Thoracic aorta (tissue), 2 donors: ENCODE measurements at places on chromosomes 7 and 10. TPM values are rescaled to one million over a fixed set of nuclear protein-coding genes. Genes with fewer than 3 reads are reported as not detected.

DNA sequence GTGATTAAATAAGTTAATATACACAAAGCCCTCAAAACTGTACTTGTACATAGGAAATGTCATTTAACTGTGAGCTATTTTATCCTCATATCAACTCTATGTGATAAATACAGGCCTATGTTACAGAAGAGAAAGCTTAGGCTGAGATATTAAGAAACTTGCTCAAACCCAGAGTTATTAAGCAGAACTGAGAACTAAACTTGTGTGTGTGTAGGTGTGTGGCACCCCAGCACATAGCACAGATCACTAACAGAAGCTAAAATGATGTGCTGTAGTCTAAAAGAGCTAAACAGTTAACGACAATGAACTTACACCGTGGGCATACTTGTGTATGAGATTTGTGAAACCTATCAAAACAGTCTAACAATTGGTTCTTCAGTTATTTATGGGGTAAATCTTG is 34.5 kb downstream of the MTPN start:
- no peaks in the 10 kb centered on the region for H3K27me3 ChIP-seq
- H3K27ac ChIP-seq = no peak overlapping the region
- H3K4me1 ChIP-seq = peaks cover 9% of the 10 kb centered on the region
- no peak for DNase-seq
- H3K4me3 ChIP-seq = no peak overlapping the region
- no peaks in the 10 kb centered on the region for H3K36me3 ChIP-seq

FAM241B gene
- total RNA-seq = 7.8 TPM

GRCh38 chr10:106513352-106513771 is 651.1 kb downstream of the SORCS1 start:
- no peaks in the 10 kb centered on the region for H3K4me1 ChIP-seq
- H3K4me3 ChIP-seq = no peak overlapping the region
- no peaks in the 10 kb centered on the region for H3K27me3 ChIP-seq
- H3K36me3 ChIP-seq = no peaks in the 10 kb centered on the region
- DNase-seq = no peak

FAM180A gene
- 133 TPM for total RNA-seq

DNA sequence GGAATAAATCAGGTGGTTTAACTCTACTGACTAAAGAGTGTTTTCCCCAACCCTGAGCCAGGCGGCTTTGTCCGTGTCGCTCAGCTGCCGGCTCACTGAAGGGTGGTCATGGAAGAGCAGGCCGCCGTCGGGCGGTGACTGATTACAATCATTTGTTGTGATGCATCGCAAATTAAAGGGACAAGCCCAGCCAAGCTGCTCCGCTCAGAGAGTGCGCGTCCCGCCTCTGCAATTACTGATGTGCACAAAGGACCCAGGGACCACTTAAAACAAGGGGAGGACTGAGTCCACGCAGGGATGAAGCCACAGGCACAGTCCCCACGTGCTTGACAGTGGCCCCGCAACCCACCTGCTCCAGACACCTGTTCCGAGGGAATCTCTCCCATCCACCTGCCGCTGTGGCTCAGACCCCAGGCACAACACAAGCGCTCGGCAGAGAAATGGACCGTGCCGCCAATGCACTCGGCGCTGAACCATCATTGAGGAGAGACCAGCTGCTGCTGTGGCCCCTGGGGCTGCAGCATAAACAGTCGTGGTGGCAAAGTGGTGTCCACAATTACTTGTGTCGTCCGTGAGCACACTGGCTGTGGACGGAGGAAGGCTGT is 526.5 kb downstream of the PTPRN2 start:
- no peak for DNase-seq
- H3K27me3 ChIP-seq = no peaks in the 10 kb centered on the region
- no peaks in the 10 kb centered on the region for H3K4me1 ChIP-seq
- no peak overlapping the region for H3K27ac ChIP-seq
- H3K4me3 ChIP-seq = no peak overlapping the region

SERPINE1 gene
- total RNA-seq = 1,009 TPM

ZNF467 gene
- total RNA-seq = 4.6 TPM

DNA sequence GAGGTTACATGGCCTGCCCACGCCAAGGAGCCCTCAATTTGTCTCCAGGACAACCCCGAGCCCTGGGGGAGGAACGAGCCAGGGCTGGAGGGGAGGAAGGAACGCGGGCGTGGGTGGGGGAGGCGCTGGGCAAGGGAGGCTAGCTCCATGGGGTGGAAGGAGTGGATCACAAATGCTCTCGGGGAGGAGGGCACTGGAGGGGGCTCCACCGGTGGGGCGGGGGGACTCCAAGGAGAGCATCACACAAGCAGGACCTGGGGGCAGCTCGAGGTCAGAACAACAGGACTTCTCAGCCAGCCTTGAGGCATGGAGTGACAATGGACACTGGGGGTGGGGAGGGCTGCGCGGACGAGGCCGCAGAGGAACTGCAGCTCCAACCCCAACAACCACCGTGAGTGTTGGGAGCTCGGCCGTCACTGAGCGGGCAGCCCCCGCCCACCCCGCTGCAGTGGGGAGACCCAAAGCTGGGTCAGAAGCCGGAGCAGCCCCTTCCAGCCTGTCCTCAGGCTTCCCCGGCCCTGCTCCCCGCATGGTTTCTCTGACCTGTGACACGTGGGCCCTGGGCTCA is 41.1 kb downstream of the STK32C start:
- no peaks in the 10 kb centered on the region for H3K36me3 ChIP-seq
- no peaks in the 10 kb centered on the region for H3K4me1 ChIP-seq
- H3K27me3 ChIP-seq = no peaks in the 10 kb centered on the region
- no peak for DNase-seq
- no peak overlapping the region for H3K27ac ChIP-seq

- H3K4me3 ChIP-seq = no peak overlapping the region
- no peaks in the 10 kb centered on the region for H3K4me1 ChIP-seq
- no peaks in the 10 kb centered on the region for H3K36me3 ChIP-seq
These were observed 16.0 kb upstream of the PRSS1 start for GRCh38 chr7:142733271-142733670.

GRCh38 chr10:131095313-131095580 is 216.3 kb downstream of the TCERG1L start:
- H3K4me1 ChIP-seq = no peaks in the 10 kb centered on the region
- DNase-seq = no peak
- no peak overlapping the region for H3K4me3 ChIP-seq
- no peaks in the 10 kb centered on the region for H3K27me3 ChIP-seq

DNA sequence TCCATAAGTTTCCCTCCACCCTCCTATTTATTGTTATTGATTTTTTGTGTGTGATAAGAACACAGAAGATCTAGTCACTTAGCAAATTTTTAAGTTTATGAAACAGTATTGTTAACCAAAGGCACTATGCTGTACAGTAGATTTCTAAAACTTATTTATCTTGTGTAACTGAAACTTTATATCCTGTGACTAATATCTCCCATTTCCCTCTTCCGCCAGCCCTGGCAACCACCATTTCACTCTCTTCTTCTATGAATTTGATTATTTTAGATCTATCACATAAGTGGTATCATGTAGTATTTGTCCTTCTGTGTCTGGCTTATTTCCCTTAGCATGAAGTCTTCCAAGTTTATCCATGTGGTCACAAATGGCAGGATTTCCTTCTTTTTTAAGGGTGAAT is 144.3 kb upstream of the INHBA start:
- no peaks in the 10 kb centered on the region for H3K4me1 ChIP-seq
- H3K27ac ChIP-seq = no peak overlapping the region
- H3K36me3 ChIP-seq = no peaks in the 10 kb centered on the region
- H3K4me3 ChIP-seq = no peak overlapping the region

DNA sequence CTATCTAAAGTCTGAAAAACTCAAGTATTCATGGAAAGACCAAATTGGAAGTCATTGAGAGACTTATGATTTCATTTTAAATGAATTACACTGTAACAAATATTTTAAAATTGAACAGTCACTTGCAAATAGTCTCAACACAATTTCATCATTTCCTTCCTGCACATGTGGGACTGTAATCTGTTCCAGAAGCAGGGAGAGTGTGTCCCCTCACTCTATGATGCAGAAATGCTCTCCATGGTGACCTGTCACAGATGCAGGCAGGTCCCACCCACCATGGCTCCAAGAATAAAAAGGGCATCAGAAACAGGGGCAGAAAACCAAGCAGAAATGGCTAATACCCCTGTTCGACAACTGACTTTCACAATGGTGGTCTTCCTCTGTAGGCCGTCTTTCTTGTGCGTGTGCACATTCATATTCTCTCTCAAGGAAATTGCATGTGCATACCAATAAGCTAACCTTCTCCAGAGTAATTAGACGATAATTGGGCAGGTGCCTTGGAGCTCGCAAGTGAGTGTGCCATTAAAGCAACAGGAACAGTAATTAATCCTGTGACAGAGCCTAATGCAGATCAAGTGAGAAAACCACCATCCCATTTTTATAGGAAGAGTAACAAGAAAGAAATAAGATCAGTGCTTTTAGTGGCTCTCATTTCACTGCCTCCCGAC is 170.9 kb downstream of the ZMYND11 start:
- peaks cover 19% of the 10 kb centered on the region for H3K4me1 ChIP-seq
- no peak for DNase-seq
- no peaks in the 10 kb centered on the region for H3K27me3 ChIP-seq
- no peak overlapping the region for H3K27ac ChIP-seq

DNA sequence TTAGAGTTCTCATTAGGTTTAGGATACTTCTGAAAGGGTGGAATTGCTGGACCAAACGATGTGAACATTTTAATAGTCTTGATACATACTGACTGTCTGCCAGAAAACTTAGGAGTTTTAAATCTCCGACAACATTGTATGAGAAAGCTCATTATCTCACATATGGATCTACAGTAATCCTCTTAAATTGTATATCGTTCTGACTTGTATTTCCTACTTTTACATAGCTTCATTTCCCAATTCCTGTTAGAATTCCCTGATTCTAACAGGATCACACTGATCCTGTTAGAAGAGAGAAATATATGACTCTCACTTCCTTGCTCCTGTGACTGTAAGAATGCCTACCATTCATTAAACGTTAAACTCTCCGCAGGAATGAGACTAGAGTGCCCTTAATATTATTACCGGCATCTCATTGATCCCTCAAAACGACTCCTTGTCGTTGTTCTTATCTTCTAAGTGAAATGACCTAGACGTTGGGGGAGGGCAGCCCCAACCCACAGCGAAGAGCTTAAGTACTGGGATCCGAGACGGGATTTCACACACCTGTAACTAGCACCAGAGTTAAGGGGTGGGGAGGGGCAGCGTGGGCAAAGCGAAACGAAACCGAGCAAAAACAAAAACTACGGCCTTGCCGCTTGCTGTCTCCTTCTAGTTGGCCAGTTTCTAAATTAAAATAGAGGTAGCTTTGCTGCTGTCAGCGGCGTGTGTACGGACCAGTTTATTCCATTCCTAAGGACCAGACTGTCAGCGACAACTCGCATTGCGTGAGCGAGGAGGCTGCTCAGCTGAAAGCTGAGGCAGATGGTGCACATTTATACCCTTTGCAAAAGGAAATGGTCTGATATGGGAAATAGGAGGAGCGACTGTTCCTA is 678 bp upstream of the TMEM106B start:
- no peaks in the 10 kb centered on the region for H3K36me3 ChIP-seq
- DNase-seq = no peak
- H3K27me3 ChIP-seq = no peaks in the 10 kb centered on the region
- H3K4me3 ChIP-seq = peak overlapping the region; percentile 91
- peaks cover 11% of the 10 kb centered on the region for H3K4me1 ChIP-seq

DNA sequence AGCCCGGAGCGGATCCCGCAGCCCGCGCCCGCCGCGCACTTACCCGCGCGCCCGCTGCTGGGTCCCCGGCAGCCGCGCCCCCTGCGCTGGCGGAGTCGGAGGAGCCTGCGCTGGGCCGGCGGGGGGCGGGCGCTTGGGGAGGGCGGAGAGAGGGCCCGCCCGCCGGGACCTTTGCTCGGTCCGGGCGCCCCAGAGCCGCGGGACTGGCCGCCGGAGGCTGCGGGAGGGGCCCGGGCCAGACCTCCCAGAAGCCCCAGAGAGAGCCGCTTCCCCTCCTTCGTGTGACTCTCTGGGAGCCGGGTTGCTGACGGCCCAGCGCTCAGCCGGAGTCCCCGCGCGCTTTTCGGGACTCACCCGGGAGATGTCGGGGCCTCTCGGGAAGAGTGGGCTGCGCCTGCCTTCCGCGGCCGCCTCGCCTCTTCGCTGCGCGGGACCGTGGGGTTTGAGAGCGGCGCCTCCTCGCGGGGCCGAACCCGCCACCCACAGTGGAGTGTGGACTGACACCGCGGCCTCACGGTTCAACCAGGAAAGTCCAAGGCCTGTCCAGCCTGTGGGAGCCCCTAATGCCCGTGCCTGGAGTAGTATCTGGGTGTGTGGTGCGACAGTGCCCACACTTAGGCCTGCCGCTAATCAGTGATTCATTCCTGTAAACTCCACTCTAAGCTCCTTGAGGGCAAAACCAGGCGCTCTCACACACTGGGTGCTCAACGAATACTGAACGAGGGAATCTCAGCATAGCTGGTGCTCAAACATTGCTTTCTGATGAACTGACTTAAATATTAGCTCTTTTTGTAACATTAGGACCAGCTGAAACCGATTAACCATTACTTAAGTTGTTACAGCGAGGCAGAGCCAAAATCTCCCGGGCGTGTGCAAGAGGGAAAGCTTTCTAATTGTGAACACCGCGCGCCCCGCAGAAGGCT is at the start of gene GSDME:
Gene GSDME (minus strand): TSS at position 112 of the 923 bp plus-strand sequence. CDS start 7,690 bp downstream, outside the sequence.
- no peaks in the 10 kb centered on the region for H3K27me3 ChIP-seq
- peaks cover 9% of the 10 kb centered on the region for H3K4me1 ChIP-seq
- DNase-seq = no peak
- peak within 1 kb of the TSS; percentile 85 for H3K27ac ChIP-seq

- H3K4me3 ChIP-seq = no peak overlapping the region
- peaks cover 2% of the 10 kb centered on the region for H3K4me1 ChIP-seq
- no peaks in the 10 kb centered on the region for H3K36me3 ChIP-seq
- no peak overlapping the region for H3K27ac ChIP-seq
- DNase-seq = no peak
These were observed 176.1 kb downstream of the SGMS1 start for GRCh38 chr10:50447691-50448090.

SORCS1 gene
- total RNA-seq = 0.27 TPM
